Activated T-helper 17 cell treated with anti-CD3 and anti-CD28 coated beads, Interleukin-2, amount 50 U/mL, for 72 hours (primary cell): ENCODE measurements at places on chromosomes 11 and 22. TPM values are rescaled to one million over a fixed set of nuclear protein-coding genes. Genes with fewer than 3 reads are reported as not detected.

The MFNG gene
- total RNA-seq: 245 TPM

The KCNQ1OT1 gene
- 0.24 TPM for total RNA-seq

- peak; percentile 52 for ATAC-seq
These were observed 26.4 kb upstream of the ADORA2A start for GRCh38 chr22:24400726-24401596.

DNA sequence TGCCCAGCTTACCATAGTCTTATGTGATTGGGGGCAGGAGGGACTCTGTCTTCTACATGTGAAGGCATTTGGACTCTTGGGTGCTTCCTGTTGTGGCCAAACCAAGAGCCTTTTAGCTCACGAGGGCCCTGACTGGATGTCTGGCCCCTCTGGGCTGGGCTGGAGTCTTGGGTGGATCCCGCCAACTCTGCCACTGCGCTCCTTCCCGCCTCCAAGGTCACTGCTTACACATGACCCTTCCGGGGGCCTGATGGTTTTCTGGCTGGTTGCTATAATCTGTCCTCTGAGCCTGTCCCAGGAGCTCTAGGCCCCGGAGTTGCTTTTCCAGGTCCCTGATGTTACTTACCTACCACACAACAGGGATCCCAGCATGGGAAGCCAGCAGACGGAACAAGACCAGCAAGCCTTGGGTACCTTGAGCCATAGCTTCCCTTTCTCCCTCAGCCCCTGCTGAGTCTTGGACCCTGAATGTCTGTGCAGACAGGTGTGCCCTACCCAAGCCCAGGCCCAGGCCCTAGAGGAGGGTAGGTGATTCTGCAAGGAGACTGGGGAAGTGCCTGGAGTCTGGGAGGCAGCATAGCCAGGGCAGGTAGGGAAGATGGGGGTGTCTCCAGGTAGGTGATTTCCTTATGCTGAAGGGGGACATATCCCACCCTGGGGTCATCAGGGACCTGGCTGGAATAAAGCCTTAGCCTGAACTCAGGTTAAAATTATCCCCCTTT lies 100.3 kb downstream of the TSPAN18 start:
- no peak for ATAC-seq

The CABP2 gene
- not detected for total RNA-seq

The MRE11 gene
- total RNA-seq: 51.9 TPM

GRCh38 chr11:5203366-5203765 lies 2.9 kb upstream of the OR51V1 start:
- ATAC-seq: no peak

GRCh38 chr11:64566042-64566914 lies 24.7 kb upstream of the SLC22A12 start:
- peak; percentile 93 for ATAC-seq

DNA sequence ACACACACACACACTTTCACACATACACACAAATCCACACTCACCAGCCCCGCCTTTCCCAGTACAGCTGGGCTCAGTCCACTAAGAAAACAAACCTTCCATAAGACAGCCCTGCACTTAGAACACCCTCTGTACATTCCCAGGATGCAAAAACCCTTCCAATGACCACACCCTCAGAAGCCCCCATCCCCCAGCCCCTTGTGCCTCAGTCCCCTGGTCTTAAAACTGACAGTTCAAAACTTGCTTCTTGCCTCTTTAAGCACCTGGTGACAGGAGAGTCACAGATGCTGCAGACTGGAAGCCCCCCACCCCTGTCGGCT lies 23.0 kb downstream of the APLNR start:
- ATAC-seq: no peak

DNA sequence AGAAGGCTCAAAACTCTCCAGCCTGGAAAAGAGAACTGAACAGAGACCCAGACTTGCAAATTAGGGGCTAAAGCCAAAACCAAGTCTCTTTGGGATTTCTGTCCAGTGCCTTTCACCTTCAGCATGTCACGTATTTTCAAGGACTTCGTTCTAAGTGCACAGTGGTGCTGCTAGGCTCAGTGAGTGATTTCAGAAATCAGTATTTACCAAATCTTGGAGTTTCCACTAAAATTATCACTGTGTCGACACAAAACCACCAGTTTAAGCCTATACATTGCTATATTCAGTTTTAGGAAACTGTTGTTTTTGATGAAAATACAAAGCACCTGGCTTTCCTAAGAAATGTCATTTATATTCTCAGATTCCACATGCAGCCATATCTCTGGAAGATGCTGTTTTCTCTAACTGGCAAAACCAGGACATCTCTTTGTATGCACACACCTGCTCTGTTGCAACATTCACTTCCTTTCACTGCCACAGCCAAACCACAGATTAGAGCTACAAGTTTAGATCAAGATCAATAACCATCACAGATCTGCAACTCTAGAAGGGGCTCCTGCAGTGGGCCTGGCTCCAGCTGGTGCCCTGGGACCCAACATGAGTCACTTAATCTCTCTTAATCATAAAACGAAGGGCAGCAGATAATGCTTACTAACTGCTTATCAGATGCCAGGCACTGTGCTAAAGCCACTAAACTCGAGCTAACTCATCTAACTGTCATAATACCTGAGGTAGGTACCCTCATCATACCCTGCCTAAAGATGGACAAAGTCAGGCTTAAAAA lies 22.3 kb downstream of the SMCO4 start:
- peak; percentile 56 for ATAC-seq

- no peak for ATAC-seq
These were observed 88.7 kb downstream of the FAM168A start for GRCh38 chr11:73509188-73509587.

- no peak for ATAC-seq
These were observed 3.9 kb downstream of the TMEM134 start for GRCh38 chr11:67465189-67465510.

DNA sequence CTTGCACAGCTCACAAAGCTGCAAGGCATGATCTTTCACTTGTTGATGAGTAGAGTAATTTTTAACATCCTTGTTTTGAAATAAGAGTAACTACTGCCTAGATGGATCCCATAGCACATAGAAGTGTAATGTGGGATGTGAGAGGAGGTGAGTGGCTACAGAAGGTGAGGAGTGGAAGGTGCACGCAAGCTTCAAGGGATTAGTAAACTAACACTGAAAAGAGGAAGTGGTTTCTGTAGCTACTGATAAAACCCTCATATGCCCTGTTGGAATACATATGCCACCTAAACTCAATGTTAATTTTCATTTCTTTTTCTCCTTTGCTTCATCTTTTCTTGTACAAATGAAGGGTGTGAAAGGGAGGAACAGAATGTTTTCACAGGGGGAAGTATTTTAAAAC lies 22.0 kb upstream of the CTSC start:
- peak; percentile 28 for ATAC-seq

DNA sequence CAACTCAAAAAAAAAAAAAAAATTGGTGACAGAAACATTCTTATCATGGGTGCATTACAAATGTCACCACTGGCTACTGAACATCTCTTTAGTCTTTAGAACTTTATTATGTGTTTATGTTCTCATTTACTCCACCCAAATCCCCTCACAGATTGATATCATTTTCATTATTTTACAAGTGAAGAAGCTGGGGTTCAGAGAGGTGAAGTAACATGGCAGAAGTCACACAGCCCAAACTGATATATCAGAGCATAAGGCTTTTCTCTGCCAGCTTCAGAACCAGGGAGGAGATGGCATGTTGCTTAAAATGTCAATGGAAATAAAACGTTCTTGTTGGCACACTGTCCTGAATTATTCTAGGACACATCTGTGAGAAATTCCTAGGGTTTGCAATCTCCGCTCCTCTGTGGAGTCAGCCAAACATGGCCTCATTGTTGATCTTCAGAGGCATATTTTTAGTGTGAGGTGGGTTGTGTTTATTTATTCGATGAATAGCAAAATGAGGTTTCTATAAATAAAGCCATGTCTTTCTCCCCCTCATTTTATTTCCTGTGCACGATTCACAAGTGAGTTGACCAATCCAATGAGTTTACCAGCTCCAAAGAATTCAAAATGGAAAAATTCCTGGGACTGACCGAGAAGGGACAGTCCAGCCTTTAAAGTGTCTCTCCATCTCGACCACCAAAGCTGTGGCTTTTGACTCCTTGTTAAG lies 72.9 kb upstream of the ANO1 start:
- no peak for ATAC-seq

DNA sequence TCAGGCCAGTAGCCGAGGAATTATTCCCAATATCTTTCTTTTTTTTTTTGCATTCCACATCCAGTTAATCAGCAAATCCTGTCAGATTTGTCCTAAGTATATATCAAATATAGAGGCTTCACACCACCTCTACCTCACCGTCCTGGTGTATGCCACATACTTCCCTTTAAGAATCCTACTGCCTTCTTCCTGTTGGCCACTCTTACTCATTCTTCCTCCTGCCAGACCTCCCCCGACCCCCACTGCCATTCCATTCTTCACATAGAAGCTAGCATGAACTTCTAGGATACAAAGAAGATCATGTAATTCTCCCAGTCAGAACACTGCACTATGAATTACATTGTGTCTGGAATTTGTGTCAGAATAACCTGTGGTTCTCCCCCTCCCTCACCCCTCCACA lies 89.5 kb downstream of the TRIM44 start:
- ATAC-seq: no peak

- ATAC-seq: peak; percentile 21
These were observed 37.2 kb downstream of the OR2AG2 start for GRCh38 chr11:6734616-6735015.

The CFL1 gene
- total RNA-seq: 682 TPM

DNA sequence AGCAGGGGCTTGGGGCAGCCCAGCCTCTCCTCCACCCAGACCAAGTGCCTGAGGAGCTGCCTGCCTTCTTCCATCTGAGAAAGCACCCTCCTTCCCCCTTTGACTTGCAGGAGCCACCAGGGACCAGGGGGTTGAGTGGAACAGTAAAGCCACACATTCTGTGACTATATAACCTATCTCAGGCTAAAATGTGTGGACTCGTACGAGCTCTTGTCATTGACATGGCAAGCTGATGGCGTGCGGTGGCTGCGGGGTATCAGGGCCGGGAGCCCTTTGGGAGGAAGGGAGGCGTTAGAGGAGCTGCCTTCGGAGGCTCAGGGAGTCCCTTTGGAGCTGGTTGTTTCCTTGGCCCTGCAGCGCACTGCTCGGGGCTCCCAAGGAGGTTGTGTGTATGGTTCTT lies 84.5 kb downstream of the CEP164 start:
- no peak for ATAC-seq

The RFPL3 gene
- not detected for total RNA-seq

- ATAC-seq: no peak
These were observed 192.7 kb downstream of the OPCML start for GRCh38 chr11:133339495-133340140.

The ASCC2 gene
- total RNA-seq: 79.4 TPM

GRCh38 chr11:102653744-102654291 lies 28.7 kb upstream of the MMP20 start:
- ATAC-seq: peak; percentile 32

GRCh38 chr22:45246060-45246985 lies 5.6 kb upstream of the KIAA0930 start:
- no peak for ATAC-seq

GRCh38 chr11:118939953-118940598 lies 14.3 kb upstream of the BCL9L start:
- ATAC-seq: peak; percentile 85

GRCh38 chr11:42901084-42901483 lies 410.7 kb upstream of the API5 start:
- ATAC-seq: no peak

DNA sequence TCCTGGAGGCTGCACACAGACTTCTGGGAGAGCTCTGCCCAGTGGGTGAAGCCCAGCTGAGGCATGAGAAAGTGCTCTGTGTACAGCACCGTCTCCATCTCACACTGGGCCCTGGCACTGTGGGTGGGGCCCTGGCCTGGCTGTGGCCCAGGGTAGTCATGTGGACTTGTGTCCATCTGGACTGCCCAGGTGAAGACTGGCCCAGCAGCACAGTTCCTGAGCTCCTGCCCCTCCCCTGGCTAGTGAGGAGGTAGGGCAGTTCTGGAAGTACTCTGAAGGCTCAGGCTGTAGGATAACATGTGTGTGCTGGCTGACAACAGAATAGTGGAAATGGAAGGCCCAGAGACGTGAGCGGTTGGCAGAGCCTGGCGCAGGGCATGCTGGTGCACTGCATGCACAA lies 35.4 kb downstream of the RSPH14 start:
- ATAC-seq: no peak
